Placental epithelial cell (primary cell): ENCODE measurements at places on chromosomes 2 and 18. TPM values are rescaled to one million over a fixed set of nuclear protein-coding genes. Genes with fewer than 3 reads are reported as not detected.

The ATOH8 gene
- total RNA-seq, result 0.39 TPM in 1 of 2 replicates, not detected in the other

The GLI2 gene
- total RNA-seq, result 0.39 and 1.1 TPM in 2 replicates

The OR6B2 gene
- total RNA-seq, result not detected in 2 replicates

The ABCA12 gene
- 2.0 and 12.6 TPM in 2 replicates for total RNA-seq

The SCN2A gene
- 0.11 TPM in 1 of 2 replicates, not detected in the other for total RNA-seq

The SP140 gene
- not detected in 2 replicates for total RNA-seq

The SLC5A7 gene
- not detected in 2 replicates for total RNA-seq

The ALK gene
- total RNA-seq, result under 0.01 TPM in 2 replicates

The SCYGR1 gene
- total RNA-seq, result not detected in 2 replicates

The RNU2-63P gene
- 800 TPM in 1 of 2 replicates, not detected in the other for total RNA-seq

The C18orf32 gene
- total RNA-seq, result 9.4 and 10.5 TPM in 2 replicates

The HOXD12 gene
- not detected in 2 replicates for total RNA-seq

The TACR1 gene
- total RNA-seq, result not detected in 2 replicates

The LAMA3 gene
- total RNA-seq, result 1,048 and 1,921 TPM in 2 replicates

The CCL20 gene
- total RNA-seq, result 2.4 and 2.9 TPM in 2 replicates

The B3GNT7 gene
- total RNA-seq, result 0.65 and 1.2 TPM in 2 replicates

The WIPF1 gene
- total RNA-seq, result 13.7 TPM in 2 replicates

The FAM124B gene
- total RNA-seq, result not detected in 2 replicates

The DLGAP1 gene
- not detected in 2 replicates for total RNA-seq

The EFEMP1 gene
- 249 and 337 TPM in 2 replicates for total RNA-seq

The NAT8 gene
- total RNA-seq, result not detected in 2 replicates

The CFC1 gene
- total RNA-seq, result not detected in 2 replicates
